ENCODE measurements at places on chromosomes 2 and 18. TPM values are rescaled to one million over a fixed set of nuclear protein-coding genes. Genes with fewer than 3 reads are reported as not detected.

The TXNDC2 gene
- total RNA-seq, result 0.12 TPM

The IL1F10 gene
- total RNA-seq, result not detected

The RGPD3 gene
- 0.49 TPM for total RNA-seq

The HPCAL1 gene
- 66.5 TPM for total RNA-seq

The DYSF gene
- total RNA-seq, result 1.8 TPM

The SP140L gene
- 20.2 TPM for total RNA-seq

The SLC40A1 gene
- 6.3 TPM for total RNA-seq

The CBLN2 gene
- total RNA-seq, result not detected

The TSPYL6 gene
- total RNA-seq, result not detected

The FLACC1 gene
- 1.9 TPM for total RNA-seq

The KCMF1 gene
- total RNA-seq, result 71.4 TPM

The TM4SF20 gene
- 1.5 TPM for total RNA-seq

The HMSD gene
- 0.49 TPM for total RNA-seq

The GKN2 gene
- total RNA-seq, result not detected

The MBP gene
- 13.2 TPM for total RNA-seq

The ABI2 gene
- 36.2 TPM for total RNA-seq
